ENCODE measurements at places on chromosomes 6 and 20.

- no peak for DNase-seq
These were observed 27.4 kb upstream of the KHDC1 start for GRCh38 chr6:73290435-73290834.

DNA sequence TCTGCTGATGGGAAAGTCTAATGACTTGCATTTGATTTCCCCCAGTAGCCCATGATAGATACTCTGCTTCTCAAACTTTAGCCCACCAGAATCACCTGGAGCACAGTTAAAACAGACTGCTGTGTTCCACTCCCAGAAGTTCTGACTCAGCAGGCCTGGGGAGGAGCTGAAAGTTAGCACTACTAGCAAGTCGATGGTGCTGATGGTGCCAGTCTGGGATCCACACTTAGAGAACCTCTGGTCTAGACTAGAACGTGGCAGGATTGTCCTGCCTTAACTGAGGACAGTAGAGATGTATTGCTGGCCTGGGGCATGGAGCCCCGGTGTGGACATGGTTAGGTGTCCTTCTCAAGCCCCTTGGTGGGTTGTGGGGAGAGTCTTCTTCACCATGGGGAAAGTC is 8.7 kb downstream of the TOX2 start:
- no peak for DNase-seq

DNA sequence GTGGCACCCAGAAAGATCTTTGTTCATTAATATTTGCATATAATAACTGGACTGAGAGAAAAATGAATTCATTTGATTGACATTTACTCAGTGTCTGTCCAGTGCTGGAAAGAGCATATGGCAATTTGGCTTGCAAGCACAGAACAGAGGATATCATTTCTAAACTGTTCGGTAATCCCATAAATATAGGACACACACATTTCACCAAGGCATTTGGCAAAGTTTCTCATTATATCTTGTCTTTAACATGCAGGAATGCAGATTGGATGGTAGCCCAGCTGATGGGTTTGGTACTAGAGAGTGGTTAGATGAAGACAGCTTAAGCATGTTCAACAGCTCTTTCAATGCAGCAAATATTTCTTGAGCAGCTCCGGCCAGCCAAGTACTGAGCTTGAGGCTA is 259.2 kb downstream of the PRKN start:
- DNase-seq: no peak

GRCh38 chr20:31966991-31967655 is 828 bp upstream of the XKR7 start:
- no peak for DNase-seq

GRCh38 chr20:53547664-53548239 is 45.9 kb downstream of the ZNF217 start:
- DNase-seq: no peak

Measured in keratinocyte (primary cell).